ENCODE measurements at places on chromosomes 12 and 14.

DNA sequence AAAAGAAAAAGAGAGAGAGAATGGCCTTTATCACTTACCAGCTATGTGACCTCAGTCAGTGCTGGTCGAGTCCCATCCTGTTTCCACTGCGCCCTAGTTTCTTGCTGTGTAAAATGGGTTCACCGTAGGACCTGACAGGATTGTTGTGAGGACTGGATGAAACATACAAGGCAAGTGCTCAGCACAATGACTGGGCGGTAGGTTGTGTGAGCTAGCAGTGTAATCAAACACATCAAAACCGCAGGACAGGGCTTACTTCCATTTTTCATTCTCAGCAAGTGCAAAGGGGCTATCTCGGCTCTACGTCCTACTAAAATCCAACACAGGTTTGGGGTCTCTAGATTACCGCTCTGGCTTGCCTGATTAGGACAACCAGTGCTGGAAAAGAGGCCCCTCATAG lies 36.4 kb upstream of the ATXN2 start:
- no peak for DNase-seq

DNA sequence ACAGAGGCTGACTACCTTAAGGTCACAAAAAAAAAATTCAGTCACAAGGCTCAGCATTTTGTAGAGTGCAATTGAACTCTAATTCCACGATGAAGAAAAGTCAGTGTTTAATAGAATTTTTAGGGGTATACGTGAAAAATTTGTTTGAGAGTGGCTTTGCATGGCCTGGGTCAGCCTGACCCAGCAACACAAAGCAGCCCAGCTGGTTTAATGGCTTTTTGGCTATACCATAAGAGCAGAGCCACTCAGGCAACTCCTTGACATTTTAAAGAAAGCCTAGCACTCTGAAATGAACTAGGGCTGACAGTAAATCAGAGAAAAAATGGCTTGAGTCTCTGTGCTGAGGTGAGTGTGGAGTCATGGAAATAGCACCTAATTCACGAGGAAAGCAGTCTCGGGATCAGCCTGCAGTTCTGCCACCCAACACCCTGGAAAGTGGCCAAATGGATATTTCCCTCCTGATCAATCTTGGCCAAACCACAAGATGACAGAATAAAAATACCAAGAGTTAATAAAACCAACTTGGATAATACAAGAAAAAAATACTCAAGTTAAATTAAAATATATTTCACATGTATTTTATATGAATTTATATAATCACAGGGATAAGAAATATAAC lies 59.5 kb downstream of the GALNT4 start:
- DNase-seq: no peak

DNA sequence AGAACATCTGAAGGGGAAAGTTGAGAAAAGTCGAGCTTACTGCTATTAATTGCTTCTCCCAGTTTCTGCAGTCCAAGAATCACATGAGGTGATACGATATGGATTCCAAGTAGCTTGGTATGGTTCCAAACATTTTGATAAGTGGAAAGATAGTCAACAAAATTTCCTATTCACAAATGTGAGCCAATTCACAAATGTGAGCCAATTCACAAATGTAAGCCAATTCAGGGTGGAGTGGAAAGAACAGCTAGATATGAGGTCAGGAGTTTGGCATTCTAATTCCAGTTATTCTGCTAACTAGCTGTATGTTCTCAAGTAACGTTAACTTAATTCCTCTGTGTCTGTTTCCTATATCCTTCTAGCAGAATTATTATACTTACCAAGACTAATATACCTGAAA lies 37.6 kb upstream of the DHRS4 start:
- DNase-seq: no peak

GRCh38 chr12:99387661-99388060 lies 259.9 kb upstream of the GARIN6 start:
- DNase-seq: no peak

DNA sequence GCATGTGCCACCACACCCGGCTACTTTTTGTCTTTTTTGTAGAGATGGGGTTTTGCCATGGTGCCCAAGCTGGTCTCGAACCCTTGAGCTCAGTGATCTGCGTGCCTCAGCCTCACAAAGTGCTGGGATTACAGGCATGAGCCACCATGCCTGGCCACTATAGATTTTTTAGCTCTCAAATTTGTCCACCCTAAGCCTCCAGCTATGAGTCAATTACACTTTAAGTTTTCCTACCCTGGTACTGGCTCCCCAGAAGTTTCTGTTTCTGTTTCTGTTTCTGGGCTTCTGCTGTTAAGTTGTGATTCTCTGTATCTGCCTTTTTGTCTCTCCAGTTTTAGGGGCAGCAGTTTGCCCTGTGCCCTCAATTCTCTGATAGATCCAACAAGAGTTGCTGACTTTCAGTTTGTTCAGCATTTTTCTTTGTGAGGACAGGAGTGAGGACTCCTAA lies 4.4 kb upstream of the TINF2 start:
- DNase-seq: no peak

DNA sequence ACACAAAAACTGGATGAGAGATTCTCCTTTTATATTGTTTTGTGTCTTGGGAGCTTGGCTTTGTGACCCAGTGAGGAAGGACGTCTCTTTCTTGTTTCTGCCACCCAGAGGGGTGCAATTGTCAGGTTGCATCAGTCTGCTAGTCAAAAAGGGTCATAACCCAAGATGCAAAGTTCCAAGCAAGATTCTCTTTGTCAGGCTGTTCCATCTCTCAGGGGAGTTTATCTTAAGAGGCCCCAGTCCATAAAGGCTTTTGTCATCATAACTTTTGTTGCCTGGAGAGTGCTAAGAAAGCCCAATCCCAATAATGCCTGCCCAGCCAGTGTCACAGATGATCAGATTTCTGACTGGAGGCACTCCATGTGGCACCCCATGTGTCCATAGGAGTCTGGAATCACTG lies 444.9 kb downstream of the TRHDE start:
- DNase-seq: no peak

DNA sequence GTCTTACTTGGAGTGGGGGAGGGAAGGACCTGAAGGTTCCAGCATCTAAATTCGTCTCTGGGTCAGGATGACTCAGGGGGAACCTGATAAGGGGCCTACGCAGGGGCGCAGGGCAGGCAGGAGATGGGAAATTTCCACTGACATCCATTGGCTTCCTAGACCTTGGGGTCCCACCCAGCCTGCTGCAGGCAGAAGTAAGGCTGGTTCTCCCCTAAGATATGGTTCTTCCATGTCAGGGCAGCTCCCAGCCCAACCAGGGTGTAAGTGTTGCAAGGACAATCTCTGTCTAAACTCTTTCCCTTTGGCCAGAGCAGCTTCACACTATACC lies 2.1 kb upstream of the NDRG2 start:
- no peak for DNase-seq

DNA sequence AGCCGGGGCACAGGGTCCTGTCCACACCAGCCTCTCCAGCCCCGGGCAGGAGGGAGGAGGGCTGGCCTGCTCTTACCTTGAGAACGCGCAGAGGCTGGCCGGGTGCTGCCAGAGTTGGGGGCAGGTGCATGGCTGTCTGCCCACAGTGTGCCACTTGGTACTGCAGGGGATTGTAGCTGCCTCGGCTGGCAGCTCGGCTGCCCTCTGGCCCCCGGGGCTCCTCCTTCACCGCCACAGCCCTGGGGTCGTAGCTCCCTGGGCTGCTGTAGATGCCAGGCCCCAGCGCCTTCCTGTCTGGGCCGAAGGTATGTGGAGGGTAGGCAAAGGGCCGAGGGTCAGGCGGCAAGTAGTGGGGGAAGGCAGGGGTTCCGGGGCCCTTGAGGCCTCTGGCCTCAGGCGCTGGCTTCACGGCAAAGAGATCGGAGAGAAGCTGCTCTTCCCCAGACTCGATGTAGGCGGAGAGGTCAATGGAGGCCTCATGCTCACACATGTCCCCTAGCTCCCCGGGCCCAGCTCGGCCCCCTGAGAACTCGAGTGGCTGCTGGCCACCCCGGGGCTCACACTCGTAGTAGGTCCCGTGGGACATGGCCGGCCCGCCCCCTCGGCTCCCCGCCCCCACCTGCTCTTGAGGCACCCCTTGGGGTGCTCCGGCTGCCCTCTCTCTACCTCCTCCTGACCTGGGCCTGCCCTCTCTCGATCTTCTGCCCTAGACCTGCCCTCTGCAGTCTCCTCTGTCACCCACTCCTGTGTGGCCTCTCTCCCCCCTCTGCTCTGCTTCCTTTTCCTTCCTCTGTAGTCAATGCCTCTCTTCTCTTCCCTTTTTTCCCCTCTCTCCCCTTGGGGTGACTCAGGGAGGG lies at the start of gene CEBPE:
TSS of gene CEBPE (minus strand) at position 750 of the 857 bp plus-strand sequence. CDS start at position 586, 164 bp downstream.
- no peak for DNase-seq

- DNase-seq: no peak
These were observed 78.5 kb downstream of the CCDC88C start for GRCh38 chr14:91339076-91339475.

DNA sequence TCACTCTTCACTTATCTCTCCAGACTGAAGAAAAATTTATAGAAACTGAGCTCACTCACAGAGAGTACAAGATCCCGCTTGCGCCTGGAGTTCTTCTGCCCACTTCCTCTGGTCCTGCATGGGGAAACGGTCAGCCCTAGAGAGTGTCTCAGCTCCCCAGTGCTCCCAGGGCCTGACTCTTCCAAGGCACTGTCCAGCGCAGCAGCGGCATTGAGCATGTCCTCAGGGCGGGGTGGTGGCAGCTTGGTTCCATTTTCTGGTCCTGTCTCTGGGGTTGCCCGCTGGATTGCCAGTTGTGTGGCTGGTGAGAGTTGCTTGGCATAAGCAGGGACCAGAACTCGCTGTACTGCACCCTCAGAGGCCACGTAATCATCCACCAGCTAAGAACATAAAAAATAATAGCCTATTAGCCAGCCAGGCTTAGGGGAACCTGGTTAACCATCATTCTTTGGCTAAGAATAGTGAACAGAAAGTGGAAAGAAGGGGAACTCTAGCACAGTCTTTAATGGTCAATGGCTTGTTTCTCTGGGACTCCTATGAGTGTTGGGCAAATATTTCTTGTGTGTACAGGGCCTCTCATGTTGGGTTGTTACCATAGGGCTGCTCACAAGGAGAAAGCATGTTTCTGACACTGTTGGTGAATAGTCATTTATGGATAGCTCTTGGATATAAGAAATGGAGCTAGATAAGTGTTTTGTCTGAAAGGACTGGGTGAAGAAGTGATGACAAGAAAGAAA lies 13.7 kb upstream of the AJUBA start:
- DNase-seq: no peak

GRCh38 chr12:55716582-55716957 lies 724 bp downstream of the BLOC1S1 start:
- no peak for DNase-seq

DNA sequence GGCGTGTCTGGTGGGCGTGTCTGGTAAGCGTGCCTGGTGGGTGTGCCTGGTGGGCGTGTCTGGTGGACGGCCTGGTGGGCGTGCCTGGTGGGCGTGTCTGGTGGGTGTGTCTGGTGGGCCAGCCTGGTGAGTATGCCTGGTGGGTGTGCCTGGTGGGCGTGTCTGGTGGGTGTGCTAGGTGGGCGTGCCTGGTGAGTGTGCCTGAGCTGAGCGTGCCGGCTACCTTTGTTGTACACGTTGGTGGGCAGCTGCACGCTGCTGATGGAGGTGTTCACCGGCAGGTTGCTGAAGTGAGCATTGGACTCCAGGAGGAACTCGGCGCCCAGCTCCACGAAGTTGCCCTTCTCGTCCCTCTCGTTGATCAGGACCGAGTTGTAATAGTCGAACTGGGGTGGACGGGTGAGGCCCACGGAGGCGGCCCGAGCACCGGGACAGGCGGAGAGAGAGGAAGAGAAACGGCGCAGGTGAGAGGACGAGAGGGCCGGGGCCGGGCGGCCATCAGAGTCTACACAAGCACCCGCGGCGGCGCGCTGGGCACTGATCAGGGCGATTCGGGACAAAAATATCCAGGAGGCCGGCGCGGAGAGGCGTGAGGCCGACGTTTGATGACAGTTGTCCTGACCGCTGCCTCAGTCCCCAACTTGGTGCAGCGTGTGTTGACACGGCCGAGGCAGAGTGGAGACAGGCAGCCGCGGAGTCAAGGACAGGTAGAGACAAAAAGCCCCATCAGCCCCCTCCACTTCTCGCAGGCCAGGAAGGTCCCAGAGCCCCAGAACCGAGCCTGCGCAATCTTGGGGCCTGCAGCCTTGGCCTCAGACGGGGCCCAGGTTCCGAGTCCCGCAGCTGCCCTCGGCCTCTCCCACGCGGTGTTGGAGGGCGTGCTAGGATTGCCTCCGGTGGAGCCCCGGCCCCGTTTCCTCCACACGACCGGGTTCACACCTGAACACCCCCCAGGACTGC lies 10.5 kb downstream of the CACNA2D4 start:
- DNase-seq: no peak

- peak; percentile 24 for DNase-seq
These were observed 608.4 kb upstream of the FOXG1 start for GRCh38 chr14:28157887-28158791.

DNA sequence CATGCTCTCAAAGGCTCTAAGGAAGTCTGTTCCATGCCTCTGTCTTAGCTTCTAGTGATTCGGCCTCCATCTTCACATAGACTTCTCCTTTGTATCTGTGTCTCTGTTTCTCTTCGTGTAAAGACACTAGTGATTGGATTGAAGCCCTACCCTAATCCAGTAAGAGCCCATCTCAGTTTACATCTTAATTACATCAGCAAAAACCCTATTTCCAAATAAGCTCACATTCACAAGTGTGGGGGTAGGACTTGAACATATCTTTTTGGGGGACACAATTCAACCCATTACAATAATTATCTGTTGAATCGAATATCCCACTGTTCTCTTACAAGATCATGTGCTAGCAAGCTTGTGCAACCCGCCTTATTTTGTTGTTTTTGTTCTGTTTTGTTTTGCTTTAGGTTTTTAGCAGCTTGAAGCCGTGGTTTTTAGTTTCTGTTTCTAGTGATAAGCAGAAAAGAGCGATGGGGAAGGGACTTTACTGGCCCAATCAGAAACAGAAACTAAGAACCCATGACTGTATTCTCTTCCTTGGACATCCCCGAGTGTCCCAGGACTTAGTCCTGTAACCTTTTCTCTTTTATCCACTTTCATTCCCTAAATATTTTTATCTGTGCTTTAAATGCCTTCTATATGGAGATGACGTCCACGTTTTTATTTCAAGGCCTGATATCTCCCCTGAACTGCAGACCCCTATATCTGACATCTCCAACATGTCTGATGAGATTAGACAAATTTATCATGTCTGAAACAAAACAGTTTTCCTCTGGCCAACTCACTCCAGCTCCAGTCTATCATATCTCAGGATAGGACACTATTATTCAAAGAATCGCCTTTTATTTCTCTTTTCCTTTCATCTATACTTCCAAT lies 353.0 kb downstream of the CCDC91 start:
- DNase-seq: no peak

DNA sequence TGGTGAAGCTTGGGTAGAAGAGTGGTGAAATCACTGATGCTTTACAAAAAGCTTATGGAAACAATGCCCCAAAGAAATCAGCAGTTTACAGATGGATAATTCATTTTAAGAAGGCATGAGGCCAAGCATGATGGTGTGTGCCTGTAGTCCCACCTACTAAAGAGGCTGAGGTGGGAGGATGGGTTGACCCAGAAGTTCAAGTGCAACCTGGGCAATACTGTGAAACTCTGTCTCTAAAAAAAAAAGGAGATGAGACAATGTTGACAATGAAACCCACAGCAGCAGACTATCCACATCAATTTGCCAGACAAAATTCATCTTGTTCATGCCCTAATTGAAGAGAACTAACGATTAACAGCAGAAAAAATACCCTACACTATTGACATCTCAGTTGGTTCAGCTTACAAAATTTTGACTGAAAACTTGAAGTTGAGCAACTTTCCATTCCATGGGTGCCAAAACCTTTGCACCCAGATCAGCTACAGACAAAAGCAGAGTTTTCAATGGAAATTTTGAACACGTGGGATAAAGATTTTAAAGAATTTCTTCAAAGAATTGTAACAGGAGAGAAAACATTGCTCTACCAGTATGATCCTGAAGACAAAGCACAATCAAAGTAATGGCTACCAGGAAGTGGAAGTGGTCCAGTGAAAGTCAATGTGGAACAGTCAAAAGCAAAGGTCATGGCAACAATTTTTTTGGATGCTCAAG lies 26.7 kb downstream of the BTG1 start:
- no peak for DNase-seq
